Fibroblast of skin of left quadriceps (primary cell): ENCODE measurements at places on chromosomes 4 and X.

DNA sequence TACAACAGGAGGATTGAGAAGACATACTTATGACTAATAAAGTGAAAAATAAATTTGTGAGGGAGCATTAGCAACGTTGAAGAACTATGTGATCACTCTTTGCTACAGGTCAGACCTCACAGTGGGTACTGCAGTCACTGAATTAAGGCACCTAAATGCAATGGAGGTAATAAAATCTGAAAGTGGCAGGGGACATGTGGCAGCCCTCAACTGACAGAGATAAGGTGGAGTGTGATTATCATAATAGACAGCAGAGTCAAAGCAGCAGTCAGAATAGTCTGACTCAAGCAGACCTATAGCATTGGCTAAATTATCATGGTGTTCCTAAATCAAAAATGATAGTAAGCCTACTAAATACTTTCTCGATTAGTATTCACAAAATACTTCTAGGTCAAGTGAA lies 1220.5 kb downstream of the PCDH18 start:
- no peak for DNase-seq

DNA sequence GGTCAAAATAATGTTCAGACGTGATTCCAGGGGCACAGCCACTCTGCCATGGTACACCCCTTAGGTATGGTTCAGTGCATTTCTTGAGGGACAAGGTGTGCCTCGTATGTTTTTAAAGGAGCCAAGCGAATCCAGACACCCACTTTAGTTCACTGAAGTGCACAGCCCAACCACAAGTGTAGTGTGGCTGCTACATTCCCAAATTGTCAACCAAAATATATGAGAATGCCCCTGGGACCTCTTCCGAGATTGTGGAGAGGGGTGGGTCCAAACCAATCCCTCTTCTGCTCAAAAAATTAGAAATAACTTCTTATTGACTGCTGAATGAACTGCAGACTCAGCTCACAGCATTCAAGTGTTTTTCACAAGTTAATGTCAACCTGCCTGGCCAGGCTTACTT lies 7.4 kb upstream of the BRS3 start:
- DNase-seq: no peak

- DNase-seq: no peak
These were observed 7.4 kb upstream of the TBC1D25 start for GRCh38 chrX:48532161-48532560.

GRCh38 chr4:163610648-163611047 lies 116.2 kb downstream of the TMA16 start:
- DNase-seq: no peak

DNA sequence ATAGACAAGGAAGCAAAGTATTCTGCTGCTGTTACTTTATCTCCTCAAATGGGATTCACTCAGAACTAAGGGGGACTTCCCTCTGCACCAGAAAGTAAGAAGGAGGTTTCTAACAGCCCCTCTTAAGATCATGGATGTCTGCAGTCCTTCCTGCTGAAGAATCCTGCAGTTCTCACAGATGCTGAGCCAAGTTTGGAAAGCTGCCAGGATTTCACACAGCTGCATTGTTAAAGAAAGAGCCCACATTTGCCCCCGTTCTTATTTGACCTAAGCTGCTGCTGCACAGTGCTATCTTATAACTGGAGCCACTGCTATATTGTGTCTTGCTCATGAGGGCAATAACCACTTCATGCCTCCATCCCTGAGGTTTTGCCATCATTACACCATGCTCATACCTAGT lies 81.1 kb downstream of the FAAH2 start:
- DNase-seq: no peak

GRCh38 chrX:78532363-78532762 lies 126.8 kb downstream of the RTL3 start:
- DNase-seq: no peak

GRCh38 chr4:186844059-186844681 lies 120.5 kb upstream of the FAT1 start:
- no peak for DNase-seq

DNA sequence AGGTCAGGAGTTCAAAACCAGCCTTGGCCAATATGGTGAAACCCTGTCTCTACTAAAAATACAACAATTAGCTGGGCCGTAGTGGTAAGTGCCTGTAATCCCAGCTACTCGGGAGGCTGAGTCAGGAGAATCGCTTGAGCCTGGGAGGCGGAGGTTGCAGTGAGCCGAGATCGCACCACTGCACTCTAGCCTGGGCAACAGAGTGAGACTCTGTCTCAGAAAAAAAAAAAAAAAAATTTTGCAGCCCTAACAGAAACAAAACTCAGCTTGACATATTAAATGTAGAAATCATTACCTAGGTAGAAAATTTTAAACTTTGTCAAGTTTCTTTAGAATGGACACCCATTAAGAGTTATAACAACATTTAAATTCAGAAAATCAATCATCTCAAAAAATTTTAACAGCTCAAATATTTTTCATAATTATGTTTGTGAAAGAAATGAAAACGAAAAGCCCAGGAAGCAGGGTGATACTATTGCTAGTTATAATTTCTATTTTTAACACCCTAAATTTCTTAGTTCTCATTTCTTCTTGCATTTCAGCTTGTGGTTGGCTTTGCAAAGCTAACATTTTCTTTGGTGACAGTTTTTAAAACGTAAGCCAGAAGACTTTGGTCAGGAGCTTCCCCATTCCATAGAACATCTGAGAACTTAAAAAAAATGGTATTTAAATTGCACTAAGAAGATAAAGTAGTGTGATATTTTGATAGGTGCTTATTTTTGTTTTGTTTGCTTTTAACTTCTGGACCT lies 33.3 kb upstream of the RBBP7 start:
- DNase-seq: no peak

DNA sequence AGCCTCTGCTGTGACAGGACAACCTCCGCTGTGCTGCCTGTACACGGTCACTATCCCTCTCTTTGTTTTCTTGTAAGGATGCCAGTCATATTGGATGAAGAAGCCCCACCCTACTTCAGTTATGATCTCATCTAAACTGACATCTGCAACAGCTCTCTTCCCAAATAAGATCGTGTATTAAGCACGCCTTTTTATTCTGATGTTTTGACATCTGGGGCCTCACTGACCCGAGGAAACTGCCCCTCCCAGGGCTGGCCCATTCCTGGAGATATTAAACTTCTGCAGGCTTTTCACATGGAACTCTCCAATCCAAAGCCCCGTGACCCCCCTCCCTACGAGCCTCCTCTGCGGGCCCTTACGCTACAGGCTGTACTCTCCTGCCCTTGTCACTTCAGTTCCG lies 232.0 kb downstream of the ARHGAP10 start:
- DNase-seq: no peak

- no peak for DNase-seq
These were observed 1.3 kb downstream of the PARM1 start for GRCh38 chr4:74934016-74934831.

- DNase-seq: no peak
These were observed 134.0 kb upstream of the ANXA3 start for GRCh38 chr4:78417603-78418002.
